CD4-positive, alpha-beta T cell treated with Interleukin-6 for 4 hours (primary cell): ENCODE measurements at places on chromosomes 2 and 18.

DNA sequence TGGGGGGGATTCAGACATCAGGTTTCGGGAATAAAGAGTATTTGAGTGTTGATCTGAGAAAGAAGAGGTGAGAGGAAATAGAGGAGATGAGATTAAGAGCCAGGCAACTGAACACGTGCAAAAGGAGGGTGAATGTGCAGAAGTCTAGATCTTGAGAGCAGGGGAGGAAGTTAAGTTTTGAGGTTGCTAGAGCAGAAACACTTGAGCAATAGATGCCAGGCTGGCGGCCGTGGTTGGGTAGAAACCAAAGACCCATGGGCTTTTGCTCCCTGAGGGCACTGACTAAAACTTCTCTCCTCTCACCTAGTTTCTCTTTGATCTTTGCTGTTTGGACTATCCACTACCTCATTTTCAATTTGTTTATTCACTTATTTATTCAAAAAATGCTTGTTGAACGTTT, 116.0 kb downstream of the CDC42EP3 start:
- peak; percentile 46 for DNase-seq

- DNase-seq: no peak
These were observed 75.4 kb downstream of the ANKRD12 start for GRCh38 chr18:9211955-9212354.

DNA sequence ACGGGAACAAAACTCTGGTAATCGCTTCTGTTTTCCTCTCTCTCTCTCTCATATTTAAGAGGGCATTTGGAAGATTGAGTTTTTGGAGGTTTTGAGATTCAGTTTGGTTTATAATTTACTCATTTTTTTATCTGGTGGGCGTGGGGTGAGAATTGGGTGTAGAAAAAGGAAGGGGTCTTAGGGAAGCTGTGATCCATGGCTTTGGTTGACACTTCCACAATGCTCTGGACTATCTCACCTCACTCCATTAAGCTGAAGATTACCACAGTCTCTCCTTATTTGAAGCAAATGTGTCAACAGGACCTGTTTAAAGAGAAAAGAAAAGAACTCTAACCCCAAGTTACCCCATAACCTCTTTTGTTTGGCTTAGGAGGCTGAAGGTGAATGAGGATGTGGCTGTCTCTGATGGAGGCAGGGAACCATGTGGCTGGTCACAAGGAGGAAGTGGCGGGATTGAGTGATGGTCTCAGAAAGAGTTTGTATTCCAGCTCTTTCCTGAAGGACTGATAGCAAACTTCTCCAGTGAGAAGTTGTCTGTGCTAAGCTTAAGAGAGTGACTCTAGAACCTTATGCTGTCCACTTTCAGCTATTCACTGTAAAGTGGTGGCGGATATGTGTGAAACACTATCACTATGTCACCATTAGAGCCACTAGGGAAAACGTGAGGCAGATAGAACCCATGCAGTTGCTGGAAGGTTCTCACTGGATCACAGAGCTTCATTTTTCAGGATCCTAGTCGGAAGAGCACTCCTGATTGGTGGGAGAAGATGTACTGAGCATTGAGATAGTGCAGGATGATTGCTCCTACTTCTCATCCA, 934 bp downstream of the ZNF804A start:
- DNase-seq: no peak

- DNase-seq: peak; percentile 94
These were observed 3.7 kb downstream of the GPR17 start for GRCh38 chr2:127649684-127650040.

DNA sequence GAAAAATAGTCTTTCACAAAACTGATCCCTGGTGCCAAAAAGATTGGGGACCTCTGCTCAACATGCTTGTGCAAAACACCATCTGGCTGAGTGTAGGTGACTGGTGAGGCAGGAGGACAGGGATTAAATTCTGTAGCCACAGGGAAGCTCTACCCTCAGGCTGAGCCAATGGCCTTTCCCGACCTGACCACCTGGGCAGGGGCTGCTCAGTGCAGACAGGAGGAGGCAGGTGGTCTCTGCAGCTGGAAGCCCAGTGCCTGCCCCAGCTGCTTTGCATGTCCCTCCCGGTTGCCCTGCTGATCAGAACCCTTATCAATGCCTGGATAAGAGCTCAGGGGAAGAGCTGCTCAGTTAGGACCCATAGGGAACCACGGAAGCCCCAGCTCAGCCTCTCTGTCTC, 235.3 kb downstream of the ANKRD36 start:
- no peak for DNase-seq

DNA sequence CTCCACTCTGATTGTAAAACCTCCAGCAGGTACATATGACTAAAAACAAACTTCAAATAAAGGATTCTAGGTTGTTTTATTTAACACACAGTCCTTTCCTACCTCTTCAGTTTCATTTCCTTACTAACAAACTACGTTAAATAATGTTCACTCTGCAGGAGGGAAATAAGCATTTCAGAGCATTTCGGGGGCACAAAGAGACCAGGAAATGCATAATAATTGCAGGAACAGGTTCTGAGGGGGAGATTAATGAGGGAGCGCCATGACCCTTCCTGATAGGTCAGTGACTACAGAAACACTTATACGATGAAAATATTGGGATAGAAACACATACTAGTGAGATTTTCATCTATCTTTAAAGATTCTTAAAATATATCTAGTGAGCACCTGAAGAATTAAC, 416.6 kb downstream of the NRXN1 start:
- no peak for DNase-seq

GRCh38 chr2:45622336-45623075, 11.4 kb upstream of the SRBD1 start:
- DNase-seq: no peak

DNA sequence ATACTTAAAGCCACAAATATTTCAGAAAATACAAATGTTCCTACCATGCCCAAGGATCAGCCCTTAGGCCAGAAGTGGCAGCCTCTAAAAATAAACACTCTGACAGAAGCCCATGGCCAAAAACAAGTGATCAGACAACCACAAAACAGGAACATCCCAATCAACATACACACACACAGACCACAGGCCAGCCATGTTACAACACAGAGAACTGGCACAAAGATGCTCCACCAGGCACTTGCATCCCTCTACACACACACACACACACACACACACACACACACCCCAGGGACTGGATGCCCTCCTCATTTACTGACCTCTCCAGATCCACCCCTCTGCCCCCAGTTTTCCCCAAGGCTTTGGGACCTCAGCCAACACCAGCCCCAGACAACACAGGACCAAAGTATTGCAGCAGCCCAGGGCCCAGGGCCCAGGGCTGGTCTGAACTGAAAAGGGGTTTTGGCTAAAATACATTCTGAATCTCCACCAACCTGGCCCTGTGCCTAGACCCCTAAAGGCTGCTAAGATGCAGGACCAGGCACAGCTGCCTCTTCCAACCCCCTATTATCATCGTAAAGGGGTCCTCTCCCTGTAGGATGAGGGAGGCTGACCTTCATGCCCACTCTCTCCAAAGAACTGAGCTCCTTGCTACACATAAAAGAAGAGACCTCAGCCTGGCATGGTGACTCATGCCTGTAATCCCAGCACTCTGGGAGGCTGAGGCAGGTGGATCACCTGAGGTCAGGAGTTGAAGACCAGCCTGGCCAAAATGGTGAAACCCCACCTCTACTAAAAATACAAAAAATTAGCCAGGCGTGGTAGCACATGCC, 151.4 kb downstream of the TNS1 start:
- no peak for DNase-seq

DNA sequence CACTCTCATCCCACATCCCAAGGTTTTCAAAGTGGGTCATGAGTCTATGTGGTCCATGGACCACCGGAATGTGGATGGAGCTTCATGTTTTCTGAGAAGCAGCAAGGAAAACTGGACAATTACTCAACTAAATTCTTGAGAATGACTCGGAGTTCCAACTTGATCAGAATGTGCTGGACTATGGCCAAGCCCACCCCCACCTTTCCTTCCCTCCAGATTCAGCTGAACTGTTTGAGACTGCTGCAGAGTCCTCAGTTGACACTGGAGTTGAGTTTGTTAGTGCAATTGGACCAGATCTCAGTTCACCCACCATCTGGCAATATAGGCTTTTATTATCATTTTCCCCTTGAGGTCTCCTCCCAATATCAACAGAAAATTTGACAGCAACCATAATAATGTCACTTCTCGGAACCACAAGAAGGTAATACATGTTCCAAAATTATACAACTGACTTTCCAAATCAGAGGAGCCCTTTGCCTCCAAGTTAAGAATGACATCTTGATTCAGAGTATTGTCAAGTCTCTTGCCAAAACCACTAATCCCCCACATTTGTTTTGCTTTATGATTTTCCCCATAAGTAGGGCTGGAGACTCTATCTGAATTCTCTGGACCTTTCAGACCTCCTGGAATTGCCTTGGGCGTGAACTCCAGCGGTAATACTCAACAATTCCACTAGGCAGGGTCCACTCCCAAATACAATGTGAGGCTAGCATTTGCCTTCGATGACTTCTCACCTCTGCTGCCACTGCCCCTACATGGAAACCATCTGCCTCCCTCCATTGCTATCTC, 8.8 kb downstream of the COL4A4 start:
- DNase-seq: no peak

GRCh38 chr2:189249901-189250300, 70.3 kb upstream of the COL5A2 start:
- no peak for DNase-seq

DNA sequence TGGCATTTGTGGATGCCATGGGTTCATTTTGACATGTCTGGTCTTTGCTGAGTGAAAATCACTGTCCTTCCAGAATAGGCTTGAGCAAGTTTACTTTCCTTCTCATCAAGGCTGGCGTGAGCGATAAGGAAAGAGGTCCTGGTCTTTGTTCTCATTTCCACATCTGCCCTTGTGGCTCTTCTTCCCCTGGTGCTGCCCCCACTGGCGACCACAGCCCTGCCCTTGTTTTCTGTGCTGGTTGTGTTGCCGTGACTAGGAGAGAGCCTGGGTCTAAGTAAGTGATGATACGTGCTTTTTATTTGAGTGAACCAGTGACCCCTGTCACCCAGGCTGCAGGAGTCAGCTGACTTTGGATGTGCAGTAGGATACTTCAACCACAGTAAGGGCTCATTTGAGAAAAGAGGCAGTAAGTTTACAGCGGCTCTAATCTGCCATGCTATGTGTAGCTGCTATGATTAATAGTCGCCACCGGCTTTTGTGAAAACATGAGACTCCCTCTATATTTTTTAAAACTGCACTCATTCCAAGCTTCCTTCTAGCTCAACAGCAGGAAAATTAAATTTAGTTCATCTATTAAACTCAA, 441.7 kb downstream of the RNF144A start:
- no peak for DNase-seq

- DNase-seq: peak; percentile 9
These were observed 618 bp downstream of the POLR2D start for GRCh38 chr2:127857265-127857808.

DNA sequence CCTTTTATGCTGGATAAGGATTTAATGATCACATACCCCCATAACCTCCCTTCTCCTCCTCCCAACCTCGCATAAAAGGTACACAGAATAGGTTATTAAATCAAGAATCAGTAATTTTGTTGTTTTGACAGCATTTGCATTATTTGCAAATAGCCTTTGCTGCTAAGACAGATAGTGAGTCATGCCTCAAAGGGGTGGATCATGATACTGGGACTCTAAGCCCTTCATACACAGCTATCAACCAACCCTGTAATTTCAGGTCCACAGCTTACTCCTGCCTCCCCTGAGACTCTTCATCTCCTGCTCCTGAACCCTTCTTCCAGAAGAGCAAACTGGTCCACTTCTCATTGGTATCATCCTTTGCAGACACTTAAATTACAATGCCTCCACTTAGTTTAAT, 73.8 kb upstream of the KLHL29 start:
- DNase-seq: no peak

GRCh38 chr2:128134573-128134972, 43.6 kb downstream of the UGGT1 start:
- no peak for DNase-seq

- no peak for DNase-seq
These were observed 706.5 kb upstream of the FAM98A start for GRCh38 chr2:34305587-34305986.

DNA sequence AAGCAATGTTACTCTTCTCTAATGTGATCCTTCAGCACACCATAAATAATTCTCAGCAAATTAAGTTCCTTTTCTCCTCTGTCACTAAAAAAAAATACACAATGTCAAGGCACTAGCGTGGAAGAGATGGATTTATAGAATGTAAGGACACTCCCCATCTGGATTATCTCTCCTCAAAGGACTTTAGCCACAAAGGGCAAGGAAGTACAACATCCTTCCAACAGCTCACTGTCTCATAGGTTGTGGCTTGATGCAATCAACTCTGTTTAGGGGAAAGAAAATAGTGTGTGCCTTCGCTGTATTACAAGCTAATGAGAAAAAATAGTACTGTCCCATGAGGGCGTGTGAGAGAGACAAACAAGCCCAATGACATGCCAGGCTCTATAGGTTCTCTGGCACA, 129.1 kb upstream of the DNMT3A start:
- no peak for DNase-seq

DNA sequence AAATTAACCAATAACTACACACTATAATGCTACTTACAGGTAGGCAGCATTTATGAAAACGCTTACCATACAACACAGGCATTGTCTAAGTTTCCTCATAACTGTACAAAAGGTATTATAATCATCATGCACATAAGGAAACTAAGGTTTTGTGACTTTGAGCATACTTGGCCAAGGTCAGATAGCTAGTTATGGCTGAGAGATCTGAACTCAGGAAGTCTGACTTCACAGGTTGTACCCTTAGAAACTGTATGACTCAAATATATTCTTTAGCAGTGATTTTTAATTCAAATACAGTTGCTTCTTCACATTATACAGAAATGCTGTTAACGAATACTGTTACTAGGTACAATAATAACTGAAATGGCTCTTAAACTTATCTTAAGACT, 89.3 kb downstream of the TRIP12 start:
- DNase-seq: no peak

- DNase-seq: no peak
These were observed 852.6 kb downstream of the DPP10 start for GRCh38 chr2:115294999-115295398.

DNA sequence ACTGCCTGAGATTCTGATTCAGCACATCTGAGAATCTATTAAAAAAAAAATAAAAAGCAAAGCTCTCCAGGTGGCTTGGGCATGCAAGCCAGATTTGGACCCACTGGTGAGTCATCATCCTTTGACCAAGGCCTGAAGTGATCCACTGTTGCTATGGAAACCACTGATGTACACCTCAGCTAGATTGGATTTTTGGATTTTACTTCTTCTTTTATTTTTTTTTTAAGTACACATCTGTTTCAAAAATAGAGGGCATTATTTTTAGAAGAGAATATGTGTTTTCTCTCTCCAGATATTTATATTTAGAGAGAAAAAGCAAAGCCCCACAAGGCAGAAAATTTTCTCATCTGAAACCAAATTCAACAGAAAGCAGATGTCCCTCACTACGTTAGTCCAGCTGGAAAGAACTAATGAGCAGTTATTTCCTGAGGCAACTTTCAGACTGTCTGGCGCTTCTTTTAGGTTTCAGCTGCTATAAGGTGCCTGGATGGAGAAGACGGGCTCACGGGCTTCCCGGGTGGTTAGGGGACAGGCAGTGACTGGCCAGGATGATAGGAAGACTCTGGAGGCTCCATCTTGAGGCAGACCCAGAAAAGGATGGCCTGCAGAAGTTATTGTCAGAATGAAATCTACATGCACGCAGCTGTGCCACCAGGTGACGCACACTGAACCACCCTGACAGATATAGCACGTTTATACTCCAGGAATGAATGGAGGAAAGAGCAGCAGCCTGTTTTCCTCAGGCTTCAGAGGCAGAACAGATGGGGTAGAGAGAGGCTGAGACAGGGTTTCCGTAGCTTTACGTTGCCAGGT, 50.5 kb downstream of the MRPL35 start:
- no peak for DNase-seq
